Motor neuron (in vitro differentiated cells): ENCODE measurements at places on chromosomes 1 and 21. TPM values are rescaled to one million over a fixed set of nuclear protein-coding genes. Genes with fewer than 3 reads are reported as not detected.

DNA sequence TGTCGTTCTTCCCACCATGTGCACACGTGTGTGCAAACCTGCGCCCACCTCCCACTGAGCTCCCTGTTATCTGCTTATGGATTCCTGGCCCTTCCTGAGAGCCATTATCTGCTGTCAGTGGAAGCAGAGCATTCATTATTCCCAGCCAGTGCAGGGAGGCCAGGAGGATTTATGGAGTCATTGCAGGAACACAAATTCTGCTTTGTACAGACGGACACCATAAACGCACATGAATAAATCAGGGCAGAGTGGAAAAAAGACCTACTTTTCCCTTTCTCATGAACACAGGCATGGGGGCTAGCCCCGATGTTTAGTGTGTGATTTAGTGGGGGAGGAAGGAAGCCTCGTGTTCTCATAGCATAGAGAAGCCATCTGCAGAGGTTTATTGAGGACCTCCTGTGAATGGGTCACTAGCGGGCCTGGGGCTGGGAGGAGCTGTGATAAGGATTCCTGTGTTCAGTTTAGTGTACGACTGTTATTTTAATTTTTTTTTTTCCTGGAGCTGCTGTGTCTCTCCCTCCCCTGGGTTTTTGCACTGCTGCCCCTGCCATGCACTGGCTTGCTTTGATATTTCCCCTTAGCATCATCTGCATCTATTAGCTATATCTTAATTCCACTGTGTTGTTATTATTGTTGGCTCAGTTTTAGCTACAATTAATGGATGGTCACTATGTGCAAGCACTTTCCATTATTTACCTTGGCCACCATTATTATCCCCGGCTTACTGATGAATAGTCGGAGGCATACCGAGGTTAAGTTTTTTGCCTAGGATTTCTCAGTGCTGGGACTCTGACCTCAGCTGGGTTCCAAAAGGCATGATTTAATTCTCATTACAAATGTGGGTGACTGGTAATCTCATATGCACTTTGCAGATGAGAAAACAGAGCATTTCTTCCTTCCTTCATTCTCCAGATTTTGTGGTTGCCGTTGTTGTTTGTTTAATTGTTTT lies 33.0 kb downstream of the HUNK start:
- peak; percentile 73 for ATAC-seq

The GBP5 gene
- 1.2 TPM in 1 of 2 replicates, not detected in the other for total RNA-seq

DNA sequence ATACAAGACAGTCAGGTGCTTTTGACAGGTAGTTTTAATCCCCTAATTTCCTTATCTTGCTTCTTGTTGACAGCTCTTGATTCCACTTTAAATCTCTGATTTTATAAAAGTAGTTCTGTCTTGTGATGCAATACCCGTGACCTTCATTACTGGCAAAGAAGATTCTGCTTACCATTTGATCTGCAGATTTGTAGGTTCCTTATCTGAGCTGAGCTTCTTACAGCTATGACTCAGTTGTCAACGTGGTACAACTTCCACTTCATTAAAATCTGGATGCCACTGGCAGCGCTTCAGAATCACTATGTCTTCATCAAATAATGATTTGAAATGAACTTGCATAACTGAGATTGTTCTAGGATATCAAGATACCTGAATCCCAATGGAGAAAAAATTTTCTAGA lies 543.6 kb upstream of the B3GALT2 start:
- ATAC-seq = no peak

The DNAJC28 gene
- 2.5 and 4.2 TPM in 2 replicates for total RNA-seq

- no peak for ATAC-seq
Measured at GRCh38 chr1:27666791-27667254, 5.2 kb downstream of the IFI6 start.

- no peak for ATAC-seq
Measured at GRCh38 chr1:201299968-201300367, 16.7 kb downstream of the PKP1 start.

- ATAC-seq = no peak
Measured at GRCh38 chr1:159825564-159825963, 1.1 kb upstream of the SLAMF8 start.

DNA sequence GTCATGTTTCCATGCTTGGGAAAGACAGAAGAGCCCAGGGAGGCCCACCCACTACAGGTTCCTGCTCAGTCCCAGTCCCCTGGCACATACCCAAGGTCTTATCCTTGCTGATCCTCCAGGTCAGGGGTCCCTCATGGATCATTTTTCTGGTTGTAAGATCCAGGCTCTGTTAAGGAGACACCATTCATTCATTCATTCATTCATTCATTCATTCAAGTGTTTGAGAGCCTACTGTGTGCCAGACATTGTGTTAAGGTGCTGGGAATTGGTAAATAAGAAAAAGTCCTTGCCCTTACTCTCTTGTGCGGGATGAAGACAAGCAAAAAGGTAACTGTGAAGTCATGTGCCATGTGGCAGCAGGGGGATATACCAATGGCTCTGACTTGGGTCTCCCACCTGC lies 23.8 kb downstream of the LRRC71 start:
- ATAC-seq = no peak

- no peak for ATAC-seq
Measured at GRCh38 chr1:83112248-83112885, 886.6 kb downstream of the TTLL7 start.

The ADGRL4 gene
- total RNA-seq = 0.58 TPM in 1 of 2 replicates, not detected in the other

GRCh38 chr1:93036672-93037071 lies 42.4 kb upstream of the MTF2 start:
- ATAC-seq = no peak

The OR2L5 gene
- 0.38 and 0.58 TPM in 2 replicates for total RNA-seq

GRCh38 chr1:202663131-202663530 lies 47.1 kb downstream of the SYT2 start:
- ATAC-seq = no peak

DNA sequence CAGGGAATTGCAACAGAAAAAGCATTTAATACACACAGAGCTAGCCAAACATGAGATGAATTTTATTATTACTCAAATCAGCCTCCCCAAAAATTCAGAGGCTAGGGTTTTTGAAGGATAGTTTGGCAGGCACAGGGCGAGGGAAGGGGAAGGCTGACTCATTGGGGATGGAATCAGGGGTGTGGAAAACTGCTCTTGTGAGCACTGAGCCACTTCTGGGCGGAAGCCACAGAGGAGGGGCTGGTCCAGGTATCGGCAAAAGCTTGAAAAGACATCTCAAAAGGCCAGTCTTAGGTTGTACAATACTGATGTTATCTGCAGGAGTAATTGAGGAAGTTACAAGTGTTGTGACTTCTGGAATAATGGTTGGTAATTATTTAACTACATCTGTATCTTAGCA lies 109.4 kb downstream of the TLR5 start:
- ATAC-seq = no peak

- no peak for ATAC-seq
Measured at GRCh38 chr21:44047996-44048560, 36.0 kb downstream of the TRAPPC10 start.

DNA sequence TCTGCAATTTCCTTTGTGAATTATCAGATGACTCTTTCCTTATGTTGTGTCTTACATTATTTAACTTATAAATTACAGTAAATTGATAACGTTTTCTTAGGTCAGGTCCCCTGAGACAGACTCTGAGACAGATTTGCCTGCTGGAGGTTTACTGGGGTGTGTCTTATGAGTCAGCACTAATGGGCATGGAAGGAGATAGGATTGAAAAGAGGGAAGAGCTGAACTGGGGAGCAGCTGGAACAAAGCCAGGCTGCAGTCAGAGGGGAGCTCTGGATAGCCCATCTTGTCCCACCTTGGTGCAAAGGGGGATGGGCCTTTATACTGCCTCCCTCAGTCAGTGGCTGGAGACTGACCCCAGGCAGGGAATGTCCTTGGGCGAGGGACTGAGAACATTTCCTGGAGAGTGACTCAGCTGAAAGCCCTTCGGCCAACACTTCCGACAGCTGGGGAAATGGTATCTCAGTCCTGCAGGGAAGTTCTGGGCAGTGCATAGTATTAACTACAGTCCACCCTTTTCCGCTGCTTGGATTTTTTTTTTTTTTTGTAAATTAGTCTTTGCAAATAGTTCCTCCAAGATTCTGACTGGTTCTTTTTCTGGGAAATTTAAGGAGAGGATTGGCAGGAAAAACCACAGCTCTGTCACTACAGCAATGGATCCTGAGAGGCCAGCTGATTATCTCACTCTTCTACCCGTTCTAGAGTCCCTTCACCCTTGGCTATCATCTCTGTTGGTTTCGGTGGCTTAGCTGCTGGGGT lies 39.1 kb upstream of the CDC42BPA start:
- peak; percentile 89 for ATAC-seq

DNA sequence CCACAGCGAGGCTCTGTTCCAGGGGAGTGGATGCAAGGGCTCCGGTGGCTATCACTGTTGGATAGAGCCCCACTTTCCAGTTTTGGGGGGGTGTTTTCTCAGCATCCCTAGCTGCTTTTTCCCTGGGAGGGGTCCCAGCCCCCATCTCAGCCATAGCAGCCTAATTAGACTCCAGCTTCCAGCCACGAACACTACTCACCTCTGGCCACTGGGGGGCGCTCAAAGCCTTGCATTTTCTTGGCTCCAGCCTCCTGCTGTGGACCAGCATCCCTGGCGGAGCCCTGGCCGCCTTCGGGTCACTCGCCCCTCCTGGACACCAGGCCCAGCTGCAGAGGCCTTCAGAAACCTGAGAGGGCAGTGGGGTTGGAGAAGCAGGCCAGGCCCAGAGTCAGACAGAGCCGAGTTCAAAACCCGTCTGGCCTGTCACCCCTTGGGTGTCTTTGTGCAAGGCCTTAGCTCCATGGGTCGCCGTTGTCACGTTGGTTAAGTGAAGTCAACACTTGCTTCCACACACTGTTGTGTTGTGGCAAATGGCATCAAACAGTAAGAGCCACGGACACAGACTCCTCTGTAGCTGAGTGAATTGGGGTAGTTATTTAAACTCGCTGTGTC lies 93.5 kb upstream of the ACTL8 start:
- peak; percentile 87 for ATAC-seq

- peak; percentile 27 for ATAC-seq
Measured at GRCh38 chr1:91827087-91827458, 58.9 kb downstream of the TGFBR3 start.

DNA sequence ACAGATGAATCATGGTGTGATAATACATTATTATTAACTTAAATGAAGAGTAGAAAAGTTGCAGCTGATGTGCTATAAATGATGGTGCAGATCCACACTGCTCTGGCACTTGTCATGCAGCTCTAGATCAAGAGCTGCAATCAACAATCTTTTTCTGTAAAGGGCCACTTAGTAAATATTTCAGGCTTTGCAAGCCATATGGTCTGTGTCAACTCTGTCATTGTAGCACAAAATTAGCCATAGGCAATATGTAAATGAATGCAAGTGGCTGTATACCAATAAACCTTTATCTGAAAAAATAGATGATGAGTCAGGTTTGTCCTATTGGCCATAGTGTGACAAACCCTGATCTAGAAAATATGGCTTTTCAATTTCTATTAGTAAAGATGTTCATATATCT lies 66.6 kb downstream of the RGS18 start:
- no peak for ATAC-seq

DNA sequence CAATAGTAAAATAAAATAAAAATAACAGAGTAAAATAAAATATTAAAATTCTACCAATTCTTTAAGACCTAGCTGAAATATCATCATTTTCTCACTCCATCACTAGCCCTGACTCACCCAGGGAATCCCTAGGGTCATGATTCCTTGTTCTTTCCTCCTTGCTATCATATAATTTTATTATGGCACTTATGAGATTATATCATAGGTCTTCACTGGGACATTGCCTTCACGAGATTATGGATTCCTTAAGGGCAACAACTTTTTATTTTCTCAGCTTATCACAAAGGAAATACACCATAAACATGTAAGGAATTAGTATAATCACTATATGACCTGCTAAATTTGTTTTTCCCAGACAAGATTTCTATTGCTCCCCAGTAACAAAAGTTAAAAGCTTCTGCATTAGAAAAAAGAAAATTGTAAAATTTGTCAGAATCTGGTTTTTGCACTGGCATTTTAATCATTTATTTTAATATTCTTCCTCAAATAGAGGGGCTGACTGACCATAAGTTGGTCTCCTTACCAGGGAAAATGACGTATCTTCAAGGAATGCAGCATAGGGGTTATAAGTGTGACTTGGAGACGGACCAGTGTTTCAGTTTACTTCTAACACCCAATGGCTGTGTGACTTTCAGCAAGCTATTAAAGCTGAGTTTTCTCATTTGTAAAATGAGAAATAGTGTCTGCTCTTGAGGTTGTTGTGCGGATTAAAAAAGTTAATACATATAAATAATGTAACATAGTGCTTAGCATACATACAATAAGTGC lies 8.8 kb upstream of the CLCA4 start:
- no peak for ATAC-seq

GRCh38 chr1:25990702-25991395 lies 7.0 kb downstream of the PAFAH2 start:
- no peak for ATAC-seq

The DNM3 gene
- total RNA-seq = 24.1 and 29.5 TPM in 2 replicates

DNA sequence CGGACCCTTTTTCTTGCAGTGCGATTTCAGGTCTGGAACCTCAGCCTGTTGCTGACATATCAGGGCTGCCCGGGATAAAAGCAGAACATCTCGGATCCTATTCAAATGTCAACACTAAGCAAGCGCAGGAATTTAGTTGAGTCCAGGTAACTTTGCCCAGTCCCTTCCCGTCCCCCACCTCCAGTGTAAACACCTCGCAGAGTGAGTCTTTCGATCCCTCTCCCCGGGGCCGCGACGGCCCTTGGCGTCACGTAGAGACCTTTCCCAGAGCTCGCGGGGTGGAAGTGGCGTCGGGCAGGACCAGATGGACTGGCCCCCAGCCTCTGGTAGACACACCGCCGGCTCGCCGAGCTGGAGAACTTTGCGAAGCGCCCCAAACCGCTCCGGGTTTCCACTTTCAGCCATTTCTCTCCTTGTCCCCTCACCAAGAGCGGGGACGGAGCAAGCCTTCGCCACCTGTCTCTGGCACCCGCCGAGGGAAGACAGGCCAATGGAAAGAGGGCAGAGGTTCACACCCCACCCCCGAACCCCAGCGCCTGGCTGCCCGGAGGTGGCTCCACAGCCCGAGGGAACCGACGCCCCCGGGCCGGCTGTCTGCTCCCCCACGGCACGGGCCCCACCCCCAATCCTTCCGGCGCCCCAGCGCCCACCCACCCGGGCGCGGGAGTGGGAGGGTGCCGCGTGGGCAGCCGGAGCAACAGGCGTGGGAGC lies 570 bp downstream of the KCND3 start:
- peak; percentile 0 for ATAC-seq

- ATAC-seq = no peak
Measured at GRCh38 chr1:20534659-20535417, 17.5 kb upstream of the FAM43B start.

GRCh38 chr1:81330521-81330920 lies 470.2 kb upstream of the ADGRL2 start:
- ATAC-seq = no peak

The TMEM269 gene
- total RNA-seq = 2.2 and 2.3 TPM in 2 replicates

The KLHL12 gene
- 41.6 and 42.5 TPM in 2 replicates for total RNA-seq

The LCE1E gene
- total RNA-seq = 0.62 TPM in 1 of 2 replicates, not detected in the other
